Eye (tissue), 1 donor: ENCODE measurements at places on chromosomes 12 and 14.

- DNase-seq: no peak
Measured at GRCh38 chr12:110316861-110317260, 35.8 kb downstream of the ATP2A2 start.

DNA sequence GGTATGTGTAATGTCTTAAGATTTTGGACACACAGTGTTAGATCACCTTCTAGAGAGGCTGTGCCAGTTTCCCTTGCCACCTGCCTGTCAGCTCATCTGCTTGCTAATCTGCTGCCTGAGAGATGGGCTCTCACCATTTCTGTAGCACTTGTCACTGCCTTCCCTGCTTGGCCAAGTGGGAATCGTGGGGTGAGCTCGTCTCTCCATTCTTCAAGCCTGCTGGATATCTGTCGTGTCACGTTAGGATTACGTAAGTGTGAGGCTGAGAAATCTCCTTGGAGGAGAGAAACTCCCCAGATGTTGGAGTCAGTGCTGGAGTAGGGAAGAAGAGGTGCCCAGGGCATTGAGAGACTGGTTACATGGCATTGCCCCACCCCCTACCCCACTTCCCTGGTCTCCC, 8.6 kb upstream of the RPH3A start:
- DNase-seq: peak; percentile 63

GRCh38 chr12:27592548-27592947, 68.5 kb downstream of the PPFIBP1 start:
- DNase-seq: no peak

DNA sequence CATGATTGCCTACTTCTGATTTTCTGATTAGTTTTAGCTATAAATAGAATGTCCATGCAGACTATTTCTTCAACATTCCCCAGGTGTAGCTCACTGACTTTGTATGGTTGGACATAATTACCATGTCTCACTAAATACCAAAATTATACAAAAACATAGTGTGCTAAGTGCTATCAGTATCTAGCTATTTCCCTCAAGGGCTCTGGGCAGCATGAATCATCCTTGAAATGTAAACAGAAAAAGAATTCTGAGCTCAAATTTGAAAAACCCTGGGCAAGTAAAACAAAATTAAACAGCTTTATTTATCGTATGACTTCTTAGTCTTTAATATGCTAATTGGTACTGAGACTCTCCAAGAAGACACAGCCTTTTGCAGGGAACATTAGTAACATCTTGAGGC, 82.9 kb downstream of the SPATA7 start:
- no peak for DNase-seq

DNA sequence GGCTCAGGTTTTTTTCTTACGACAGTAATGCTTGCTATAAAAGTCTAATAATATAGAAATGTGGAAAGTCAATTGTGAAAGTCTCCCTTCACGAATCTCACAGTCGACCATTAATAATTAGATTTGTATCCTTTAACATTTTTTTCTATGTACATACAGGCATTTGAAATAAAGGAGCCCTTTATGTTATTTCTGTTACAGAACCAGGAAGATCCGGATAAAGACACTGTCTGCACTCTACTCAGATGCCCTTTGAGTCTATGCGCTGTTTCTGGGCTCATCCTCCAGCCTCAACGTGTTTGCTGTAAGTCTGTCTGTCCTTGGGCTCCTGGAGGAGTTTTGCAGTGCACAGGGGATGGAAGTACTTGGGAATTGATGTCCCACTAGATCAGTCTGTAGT, 212.2 kb upstream of the ATP2B1 start:
- DNase-seq: no peak

GRCh38 chr12:26773313-26774104, 59.5 kb downstream of the ITPR2 start:
- DNase-seq: no peak

DNA sequence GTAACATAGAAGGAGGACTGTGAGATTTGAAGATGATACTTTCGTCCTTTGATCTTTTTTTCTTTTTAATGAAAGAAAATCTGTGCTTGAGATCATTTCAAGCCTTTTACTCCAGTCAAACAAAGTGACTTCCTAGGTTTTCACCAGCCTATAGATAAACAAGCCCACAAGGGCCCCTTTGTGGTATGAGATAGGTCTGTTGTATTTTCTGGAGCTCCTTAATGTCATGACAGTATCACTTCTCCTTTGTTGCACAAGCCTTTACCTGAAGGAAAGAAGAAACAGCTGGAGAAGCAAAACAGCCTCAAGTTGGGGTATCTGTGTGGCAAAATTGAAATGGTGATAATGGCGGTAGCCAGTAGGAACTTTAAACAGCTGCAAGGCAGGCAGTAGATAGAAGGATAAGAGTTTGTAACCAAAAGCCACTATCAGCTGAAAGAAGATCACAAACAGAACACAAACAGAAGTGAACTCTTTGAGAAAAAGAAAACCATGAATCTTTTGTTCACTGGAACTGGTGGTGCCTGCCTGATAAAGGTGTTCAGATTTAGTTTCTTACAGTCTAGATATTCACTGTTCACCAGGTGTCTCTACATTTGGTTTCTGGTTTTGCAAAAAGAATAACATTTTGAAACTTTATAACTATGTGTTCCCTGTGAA, 96.8 kb downstream of the LGR5 start:
- DNase-seq: no peak

DNA sequence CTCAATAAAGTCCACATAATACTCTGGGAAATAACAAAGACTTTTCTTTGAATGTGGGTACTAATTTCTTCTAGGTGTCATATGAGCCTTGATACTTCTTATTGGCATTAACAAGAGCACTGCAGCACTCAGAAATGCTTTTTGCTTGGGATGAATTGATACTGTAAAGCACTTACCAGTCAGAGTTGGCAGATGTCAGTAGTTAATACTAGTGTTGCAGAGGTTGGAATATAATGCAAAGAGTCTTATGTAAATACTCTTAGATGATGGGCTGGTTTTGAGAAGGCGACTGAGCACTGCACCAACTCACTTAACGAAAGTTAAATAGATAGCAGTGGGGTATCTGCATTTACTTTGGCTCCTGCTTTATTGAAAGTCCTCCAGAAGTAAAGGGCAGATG, 25.6 kb upstream of the MBIP start:
- DNase-seq: no peak

DNA sequence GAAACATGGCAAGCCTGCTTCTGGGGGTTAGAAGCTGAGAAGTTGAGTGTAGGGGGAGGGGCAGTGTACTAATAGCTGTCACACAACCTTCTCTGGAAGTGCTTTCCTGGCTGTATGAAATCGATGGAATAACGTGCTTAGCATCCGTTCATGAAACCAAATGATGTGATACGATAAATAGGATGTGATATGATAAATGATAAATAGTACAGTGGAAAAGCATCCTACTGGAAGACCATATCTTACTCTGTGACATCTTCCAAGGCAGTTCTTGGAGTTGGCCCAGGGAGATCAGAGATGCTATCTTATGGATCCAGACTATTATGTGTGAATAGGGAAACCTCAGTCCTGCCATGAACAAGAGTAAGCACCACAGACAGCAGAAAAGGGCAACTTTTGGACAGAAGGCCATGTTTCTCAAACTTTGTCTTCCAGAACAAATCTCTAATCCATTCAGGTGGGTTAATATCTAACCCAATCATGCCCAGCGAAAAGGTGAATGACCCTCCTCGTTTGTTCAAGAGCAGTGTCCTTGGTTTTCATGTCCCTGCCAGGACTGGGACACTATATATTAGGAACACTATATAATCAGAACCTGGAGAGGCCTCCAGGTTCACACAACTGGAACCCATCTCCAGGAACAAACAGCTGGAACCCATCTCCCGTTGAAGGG, at the start of gene ANG:
Gene ANG (plus strand): TSS at position 598 of the 673 bp plus-strand sequence. CDS start 4,801 bp downstream, outside the sequence.
- DNase-seq: no peak

DNA sequence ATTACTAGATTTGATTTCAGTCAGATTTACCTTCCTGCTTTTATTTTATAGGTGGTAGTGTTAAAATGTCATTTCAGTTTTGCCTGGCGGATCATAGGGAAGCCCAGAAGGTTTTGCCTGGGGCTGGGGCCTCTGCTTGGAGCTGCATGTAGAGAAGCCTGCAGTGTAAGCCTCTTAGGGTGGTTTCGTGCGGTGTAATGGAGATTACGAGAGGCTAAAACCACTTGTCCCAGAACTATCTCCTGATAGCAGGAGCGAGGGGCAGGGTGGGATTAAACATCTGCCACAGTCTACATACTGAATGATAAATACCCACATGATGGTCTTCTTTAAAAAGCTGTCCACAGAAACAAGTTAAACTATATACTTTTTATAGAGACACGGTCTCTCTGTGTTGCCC, 35.0 kb upstream of the DICER1 start:
- no peak for DNase-seq

- DNase-seq: no peak
Measured at GRCh38 chr12:70068743-70069142, 174.5 kb upstream of the CNOT2 start.

GRCh38 chr12:130796985-130797686, 41.9 kb downstream of the STX2 start:
- no peak for DNase-seq

DNA sequence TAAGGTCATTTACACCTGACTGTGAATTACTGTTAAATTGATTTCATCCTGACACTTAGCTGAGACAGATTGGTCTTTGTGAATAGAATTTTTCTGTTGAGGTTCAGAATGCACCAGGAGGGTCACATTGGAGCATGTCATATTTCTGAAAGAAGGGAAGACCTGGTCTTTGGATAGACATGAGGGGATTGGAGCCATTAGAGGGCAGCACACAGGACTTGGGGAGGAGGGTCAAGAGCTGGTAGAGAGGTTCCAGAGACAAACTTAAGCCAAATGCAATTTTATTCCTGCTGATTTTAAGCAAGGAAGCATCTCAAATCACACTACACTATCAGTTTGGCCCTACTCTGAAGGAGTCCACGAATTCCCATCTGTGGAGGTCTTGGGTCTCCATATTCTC, 41.1 kb downstream of the GUCY2C start:
- DNase-seq: no peak

GRCh38 chr14:75246546-75247285, 31.9 kb upstream of the FOS start:
- no peak for DNase-seq

DNA sequence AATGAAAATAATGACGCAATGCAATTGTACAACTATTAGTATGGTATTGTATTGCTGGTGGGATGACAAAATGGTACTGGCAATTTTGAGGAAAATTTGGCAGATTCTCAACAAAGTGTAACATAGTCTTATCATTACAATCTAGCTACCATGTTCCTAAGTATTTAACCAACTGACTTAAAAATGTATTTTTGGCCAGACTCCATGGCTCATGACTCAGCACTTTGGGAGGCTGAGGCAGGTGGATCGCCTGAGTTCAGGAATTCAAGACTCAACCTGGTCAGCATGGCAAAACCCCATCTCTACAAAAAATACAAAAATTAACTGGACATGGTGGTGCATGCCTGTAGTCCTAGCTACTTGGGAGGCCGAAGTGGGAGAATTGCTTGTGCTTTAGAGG, 1409.5 kb downstream of the AACS start:
- no peak for DNase-seq

- DNase-seq: no peak
Measured at GRCh38 chr14:65849091-65849490, 436.6 kb downstream of the FUT8 start.

GRCh38 chr12:121214855-121215745, 5.2 kb downstream of the P2RX4 start:
- DNase-seq: no peak

GRCh38 chr12:109885616-109886015, 5.3 kb upstream of the GLTP start:
- no peak for DNase-seq

- no peak for DNase-seq
Measured at GRCh38 chr14:75842551-75842950, 139.2 kb downstream of the TGFB3 start.

- DNase-seq: no peak
Measured at GRCh38 chr14:66514213-66514612, 6.3 kb downstream of the GPHN start.

DNA sequence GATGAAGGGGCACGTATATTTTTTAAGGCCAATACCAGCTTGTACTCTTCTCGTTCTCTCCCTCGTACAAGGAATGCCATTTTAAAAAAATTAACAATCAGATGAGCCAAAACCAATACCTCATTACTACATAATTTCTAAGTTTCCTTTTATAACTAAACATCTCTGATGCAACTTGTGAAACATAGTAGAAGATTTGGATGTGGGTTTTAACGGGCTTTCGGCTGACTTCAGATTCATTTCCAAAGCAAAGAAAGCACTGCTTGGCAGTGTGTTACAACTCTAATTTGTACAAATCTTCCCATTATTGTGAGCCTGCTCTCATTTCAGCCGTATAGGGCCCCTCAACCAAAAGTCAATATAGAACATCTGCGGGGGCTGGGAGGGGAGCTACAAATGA, 99.1 kb upstream of the TMCC3 start:
- no peak for DNase-seq

DNA sequence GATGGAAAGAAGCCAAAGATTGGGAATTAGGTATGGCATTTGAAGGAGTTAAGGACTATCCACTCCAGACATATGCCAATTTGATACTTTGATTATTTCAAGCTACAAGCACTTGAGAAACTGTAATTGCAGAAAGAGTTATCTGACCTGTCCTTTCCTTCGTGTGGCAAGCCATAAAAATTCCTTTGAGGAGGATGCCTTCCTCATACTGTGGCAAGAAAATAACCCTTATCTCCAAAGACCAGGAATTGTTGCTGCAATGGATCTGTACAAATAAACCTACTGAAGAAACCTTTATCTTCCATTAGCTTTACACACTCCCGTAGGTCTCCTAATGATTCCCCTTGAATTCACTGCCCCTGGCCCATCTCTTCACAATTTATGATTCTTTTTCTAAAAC, 165.1 kb upstream of the AMIGO2 start:
- DNase-seq: no peak

DNA sequence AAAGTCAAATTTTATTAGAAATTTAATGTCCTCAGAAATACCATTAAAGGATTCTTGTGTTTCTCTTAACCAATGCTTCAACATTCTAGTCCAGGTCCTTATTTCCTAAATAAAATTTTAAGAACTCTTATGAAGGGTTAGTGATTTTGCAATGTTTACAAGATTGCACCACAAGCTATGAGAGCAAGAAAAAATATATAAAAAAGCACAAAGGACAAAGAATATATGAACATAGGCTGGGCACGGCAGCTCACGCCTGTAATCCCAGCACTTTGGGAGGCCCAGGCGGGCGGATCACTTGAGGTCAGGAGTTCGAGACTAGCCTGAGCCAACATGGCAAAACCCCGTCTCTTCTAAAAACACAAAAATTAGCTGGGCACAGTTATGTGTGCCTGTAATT, 7.7 kb downstream of the RACGAP1 start:
- DNase-seq: no peak

DNA sequence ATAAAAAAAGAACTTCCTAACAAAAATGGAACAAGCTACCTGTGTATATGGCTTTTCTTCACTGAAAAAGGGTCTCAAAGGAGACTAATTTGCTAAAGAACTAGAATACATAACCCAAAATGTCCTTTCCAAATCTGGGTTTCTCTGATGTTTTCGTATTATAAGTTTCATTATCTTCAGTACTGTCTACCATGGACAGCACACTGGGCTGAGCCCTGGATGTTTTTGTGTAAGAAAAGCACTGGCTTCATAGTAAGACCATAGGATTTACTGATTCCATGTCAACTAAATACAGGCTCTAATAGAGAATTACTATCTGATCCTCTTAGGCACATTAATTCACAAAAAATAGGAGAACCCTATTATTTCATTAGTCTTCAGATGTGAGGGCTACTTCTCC, 94.3 kb upstream of the GPHB5 start:
- DNase-seq: no peak
